Suppressor macrophage treated with lipopolysaccharide for 4 hours (primary cell): ENCODE measurements at places on chromosomes 3 and 15.

DNA sequence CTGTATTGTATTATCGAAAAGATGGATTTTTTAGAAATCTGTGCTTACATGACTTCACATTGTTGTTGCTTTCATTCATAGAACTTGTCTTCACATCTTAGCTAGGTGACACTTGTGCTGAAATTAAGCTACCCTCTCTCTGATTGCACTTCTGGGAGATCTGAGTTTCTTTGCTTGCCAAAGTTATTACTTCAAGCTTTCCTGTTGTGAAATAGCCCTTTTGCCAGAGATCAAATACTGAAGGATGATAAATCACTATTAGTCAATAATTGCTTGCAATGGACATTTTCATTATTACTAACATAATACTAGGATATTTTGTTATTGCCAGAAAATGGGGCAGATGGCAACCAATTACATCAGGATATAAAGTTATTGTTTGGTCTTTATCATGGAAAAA lies 34.7 kb downstream of the PIK3CA start:
- peak; percentile 52 for DNase-seq

- no peak for DNase-seq
These were observed 1.8 kb upstream of the CEP97 start for GRCh38 chr3:101722394-101723173.

- no peak for DNase-seq
These were observed 97.3 kb downstream of the TOP2B start for GRCh38 chr3:25567388-25567787.

GRCh38 chr15:64456634-64457108 lies 3.7 kb upstream of the ZNF609 start:
- peak; percentile 37 for DNase-seq

DNA sequence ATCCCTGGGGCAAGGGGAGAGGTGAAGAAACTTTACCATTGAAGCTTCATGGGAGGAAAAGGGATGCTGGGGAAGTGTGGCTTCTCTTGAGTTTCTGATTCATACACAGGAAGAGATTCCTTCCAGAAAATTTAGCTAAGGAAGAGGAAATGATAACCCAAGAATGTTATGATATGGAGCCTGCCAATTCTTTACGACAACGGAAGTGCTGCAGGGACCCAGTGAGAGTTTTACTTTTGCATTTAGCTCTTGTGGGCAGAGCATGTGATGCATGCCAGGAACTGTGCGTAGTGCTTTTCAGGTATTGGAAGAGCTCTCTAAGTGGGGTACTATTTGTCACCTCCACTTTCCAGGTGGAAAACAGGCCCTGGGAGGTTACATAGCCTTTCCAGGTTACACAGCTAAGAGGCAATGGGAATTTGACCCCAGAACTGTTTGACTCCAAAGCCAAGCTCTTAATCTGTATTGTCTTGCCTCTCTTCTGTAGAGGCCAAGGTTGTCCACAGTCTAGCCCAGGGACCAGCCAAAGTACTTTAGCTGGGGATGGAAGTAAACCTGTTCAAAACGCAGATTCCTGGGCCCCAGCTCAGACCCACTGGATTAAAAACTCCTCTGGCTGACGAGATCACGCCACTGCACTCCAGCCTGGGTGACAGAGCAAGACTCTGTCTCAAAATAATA lies 23.0 kb downstream of the CMTM7 start:
- peak; percentile 85 for DNase-seq

- DNase-seq, result no peak
These were observed 53.8 kb upstream of the RASGRP1 start for GRCh38 chr15:38618242-38618955.

GRCh38 chr3:7950890-7951289 lies 550.7 kb upstream of the LMCD1 start:
- DNase-seq, result no peak

- DNase-seq, result peak; percentile 80
These were observed 1.6 kb upstream of the P2RY13 start for GRCh38 chr3:151330899-151331298.

DNA sequence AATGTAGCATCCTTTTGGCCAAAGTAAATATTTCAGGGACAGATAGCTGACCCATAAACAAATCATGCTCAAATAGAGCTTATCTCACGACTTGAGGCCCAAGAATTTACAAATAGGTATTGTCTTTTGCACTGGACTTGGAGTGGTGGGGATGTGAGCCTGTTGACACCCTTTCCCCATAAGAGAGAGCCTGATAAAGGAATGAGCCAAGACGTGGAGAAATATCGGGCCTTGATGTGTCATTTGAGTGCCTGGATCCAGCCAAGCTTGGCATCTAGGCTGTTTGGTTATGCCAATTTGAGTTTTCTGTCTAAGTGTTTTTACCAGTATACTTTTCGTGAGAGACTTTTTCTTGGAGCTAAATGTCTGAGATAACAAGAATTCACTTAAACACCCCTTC lies 112.9 kb upstream of the RGMA start:
- no peak for DNase-seq

DNA sequence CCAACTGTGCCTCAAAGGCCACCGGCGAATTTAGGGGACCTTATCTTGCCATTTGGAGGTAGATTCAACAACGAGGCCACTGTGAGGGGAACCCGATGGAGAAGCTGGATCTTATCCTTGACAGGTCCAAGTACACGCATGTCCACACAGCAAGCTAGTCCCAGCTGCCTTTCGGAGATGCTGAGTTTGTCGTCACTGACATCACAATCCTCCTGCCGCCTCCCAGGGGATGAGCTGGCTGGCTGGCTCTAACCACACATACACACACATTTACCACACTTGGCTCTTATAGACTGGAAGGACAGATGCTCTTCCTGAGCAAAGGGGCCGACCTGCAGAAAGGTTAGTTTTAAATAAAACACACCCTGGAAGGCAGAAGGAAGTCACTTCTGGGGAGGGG lies 176.3 kb downstream of the STT3B start:
- DNase-seq, result no peak

DNA sequence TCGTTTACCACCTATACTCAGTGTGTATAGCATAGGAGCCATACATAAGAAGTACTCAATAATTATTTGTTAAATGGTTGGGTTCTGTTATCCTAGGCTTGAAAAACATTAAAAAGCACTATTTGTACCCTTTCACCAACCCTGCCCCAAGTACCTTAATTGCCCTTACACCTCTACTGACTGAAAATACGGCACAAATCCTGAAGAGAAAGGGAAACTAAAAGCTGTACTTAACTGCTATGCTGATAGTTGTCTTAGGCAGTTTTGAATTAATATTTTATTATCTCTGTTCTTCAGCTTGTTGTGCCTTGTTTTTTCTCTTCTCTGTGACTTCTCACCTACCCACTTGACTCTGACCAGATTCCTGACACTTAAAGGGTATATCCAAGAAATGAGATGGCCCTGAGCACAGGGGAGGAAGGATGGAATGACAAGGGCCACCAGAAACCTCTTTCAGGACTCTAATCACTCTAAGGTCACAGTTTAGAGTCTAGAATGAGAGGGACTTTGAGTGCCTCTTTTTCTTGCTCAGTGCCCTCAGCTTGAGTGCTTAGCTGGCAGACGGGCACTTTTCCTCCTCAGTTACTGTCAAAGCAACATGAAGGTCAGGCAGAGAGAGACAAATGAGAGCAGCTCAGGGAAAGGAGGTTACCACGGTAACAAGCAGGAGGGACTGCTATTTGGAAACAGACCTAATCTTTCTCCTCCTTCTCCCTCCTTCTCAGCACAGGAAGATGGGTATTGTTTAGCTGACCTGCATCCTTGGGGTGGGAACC lies 136.5 kb downstream of the ZNF609 start:
- no peak for DNase-seq

GRCh38 chr15:77001351-77001750 lies 6.4 kb downstream of the PSTPIP1 start:
- DNase-seq, result no peak

DNA sequence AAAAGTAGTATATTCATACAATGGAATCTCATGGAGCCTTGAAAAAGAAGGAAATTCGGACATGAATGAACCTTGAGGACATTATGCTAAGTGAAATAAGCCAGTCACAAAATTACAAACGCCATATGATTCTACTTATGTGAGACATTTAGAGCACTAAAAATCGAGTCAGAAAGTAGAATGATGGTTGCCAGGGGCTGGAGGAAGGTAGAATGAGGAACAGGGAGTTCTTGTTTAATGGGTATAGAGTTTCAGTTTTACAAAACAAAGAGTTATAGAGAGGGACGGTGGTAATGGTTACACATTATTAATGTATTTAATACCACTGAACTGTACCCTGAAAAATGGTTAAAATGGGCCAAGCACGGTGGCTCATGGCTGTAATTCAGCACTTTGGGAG lies 19.5 kb downstream of the UBXN7 start:
- DNase-seq, result peak; percentile 38

- no peak for DNase-seq
These were observed 161.4 kb upstream of the POU1F1 start for GRCh38 chr3:87437765-87438164.

DNA sequence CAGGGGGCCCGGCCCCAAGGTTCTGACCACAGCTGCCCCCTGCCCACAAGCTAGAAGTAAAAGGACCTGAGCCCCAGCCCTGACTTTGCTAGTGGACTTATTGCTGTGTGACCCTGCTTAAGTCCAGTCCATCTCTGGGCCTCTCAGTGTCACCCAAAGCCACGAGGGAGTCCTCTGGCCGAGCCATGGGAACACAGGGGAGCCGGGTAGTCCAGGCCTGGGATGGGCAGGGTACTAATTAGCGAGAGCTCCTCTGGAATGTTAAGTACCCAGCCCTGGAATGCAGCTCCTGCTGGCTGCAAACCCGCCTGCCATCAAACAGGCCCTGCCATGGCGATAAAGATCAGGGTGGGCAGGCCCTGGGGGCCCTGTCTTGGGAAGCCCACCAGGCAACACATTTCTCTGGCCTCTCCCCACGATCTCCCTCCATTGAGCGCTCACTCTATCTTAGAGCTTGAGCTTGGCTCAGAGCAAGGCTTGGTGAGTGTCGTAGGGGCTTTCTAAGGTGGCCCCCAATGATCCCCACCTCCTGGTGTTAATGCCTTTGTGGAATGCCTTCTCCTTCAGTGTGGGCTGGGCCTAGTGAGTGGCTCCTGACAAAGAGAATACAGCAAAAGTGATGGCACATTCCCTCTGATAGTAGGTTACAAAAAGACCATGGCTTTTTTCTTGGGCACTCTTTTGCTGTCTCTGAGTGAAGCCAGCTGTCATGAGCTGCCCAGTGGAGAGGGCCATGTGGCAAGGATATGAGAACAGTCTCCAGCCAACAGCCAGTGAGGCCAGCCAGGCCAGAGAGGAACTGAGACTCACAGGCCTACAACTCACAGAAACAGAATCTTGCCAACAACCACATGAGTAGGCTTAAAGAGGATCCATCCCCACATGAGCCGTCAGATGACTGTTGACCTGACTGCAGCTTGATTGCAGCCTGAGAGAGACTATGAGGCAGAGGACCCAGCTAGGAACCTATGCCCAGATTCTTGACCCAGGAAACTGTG lies 133.1 kb downstream of the SMAD6 start:
- DNase-seq, result peak; percentile 93

GRCh38 chr3:177622520-177622919 lies 425.2 kb upstream of the TBL1XR1 start:
- DNase-seq, result no peak

DNA sequence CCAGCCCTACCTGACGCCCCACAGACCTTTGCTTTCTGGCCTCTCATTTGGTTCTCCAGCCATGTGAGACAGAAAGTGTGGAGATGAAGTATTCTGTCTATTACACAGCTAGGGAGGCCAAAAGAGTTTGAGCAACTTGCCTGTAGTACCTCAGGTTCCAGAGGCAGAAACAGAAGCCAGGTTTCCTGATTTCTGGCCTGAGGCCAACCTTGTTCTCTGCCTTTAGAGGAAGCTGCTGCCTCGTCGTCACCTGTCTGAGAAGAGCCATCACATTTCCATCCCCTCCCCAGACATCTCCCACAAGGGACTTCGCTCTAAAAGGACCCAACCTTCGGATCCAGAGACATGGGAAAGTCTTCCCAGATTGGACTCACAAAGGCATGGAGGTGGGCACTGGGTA lies 3.8 kb downstream of the IL17RE start:
- DNase-seq, result no peak

DNA sequence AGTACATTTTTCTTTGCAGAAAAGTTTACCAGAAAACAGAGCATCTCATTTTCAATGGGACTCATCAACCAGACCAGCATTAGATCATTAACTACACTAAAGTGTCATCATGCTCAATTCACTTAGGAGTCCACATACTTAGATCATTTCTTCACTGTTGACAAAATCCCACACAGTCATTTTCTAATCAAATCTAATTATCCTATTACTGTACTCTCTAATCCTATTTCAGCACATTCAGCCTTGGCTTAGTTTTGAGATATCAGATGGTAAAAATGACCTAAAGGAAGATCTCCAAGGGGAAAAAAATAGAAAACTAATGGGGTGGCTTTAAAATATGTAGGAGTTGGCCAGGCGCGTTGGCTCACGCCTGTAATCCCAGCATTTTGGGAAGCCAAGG lies 5.2 kb upstream of the CTXN2 start:
- DNase-seq, result no peak

GRCh38 chr3:192481638-192482037 lies 245.7 kb downstream of the FGF12 start:
- DNase-seq, result no peak

DNA sequence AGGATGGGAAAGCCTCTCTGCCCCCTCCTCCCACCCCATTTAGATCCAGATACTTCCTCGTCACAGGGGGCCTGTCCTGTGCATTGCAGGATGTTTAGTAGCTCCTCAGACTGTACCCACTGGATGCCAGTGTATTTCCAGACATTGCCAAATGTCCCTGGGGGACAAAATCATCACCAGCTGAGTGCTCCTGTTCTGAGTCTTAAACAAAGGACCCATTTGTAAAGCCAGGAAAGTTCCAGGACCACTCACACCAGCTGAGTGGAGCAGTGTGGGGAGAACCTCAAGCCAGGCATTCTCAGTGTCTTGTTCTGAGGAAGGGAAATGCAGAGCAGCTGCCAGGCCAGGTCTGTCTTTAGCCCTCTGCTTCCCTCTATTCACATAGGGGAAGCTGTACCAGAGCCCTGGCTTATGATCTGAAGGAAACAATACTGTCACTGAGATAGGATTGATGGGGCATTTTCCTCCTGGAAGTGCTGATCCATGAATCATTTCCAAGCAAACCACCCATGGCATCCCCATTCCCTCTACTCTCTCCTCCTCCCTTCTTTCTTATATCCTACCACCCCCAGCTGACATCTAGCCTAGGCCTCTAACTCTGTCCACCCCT lies 67.4 kb upstream of the MEX3B start:
- DNase-seq, result no peak

DNA sequence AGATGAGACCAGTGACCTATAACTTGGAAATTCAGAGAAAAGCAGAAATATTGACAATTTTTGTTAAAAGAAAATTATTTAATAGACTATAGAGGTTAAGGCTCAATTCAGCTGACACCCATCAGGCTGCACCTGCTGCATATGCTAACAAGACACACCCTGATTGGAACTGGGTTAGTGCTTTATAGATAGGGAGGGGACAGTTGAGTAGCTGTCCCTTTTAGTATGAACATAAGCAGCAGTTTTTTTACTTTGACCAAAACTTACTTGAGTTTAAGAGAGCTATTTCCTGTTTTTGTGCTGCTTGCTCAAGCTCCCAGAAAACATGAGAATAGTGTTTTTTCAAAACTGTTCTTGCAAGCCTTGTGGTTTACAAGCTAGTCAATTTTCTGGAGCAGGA lies 292.6 kb downstream of the LRRC3B start:
- no peak for DNase-seq
